Epithelial cell of alveolus of lung (primary cell): ENCODE measurements at places on chromosomes 1 and 21. TPM values are rescaled to one million over a fixed set of nuclear protein-coding genes. Genes with fewer than 3 reads are reported as not detected.

Gene CNKSR1
- total RNA-seq: 0.52 TPM in 1 of 2 replicates, not detected in the other

Gene TMPRSS15
- total RNA-seq: not detected in 2 replicates

Gene GLIS1
- 1.8 and 4.2 TPM in 2 replicates for total RNA-seq

Gene ZBTB8A
- total RNA-seq: 4.4 and 7.3 TPM in 2 replicates

Gene KLHDC7A
- not detected in 2 replicates for total RNA-seq

Gene TFF3
- 0.52 TPM in 1 of 2 replicates, not detected in the other for total RNA-seq

Gene C1orf52
- total RNA-seq: 8.1 and 21.6 TPM in 2 replicates

Gene AQP10
- total RNA-seq: under 0.01 TPM in 1 of 2 replicates, not detected in the other

Gene GOLT1A
- total RNA-seq: 0.26 TPM in 1 of 2 replicates, not detected in the other

Gene ARHGAP30
- not detected in 2 replicates for total RNA-seq

Gene NEXN
- total RNA-seq: 9.1 and 10.9 TPM in 2 replicates

Gene LMX1A
- not detected in 2 replicates for total RNA-seq

Gene OR6K3
- not detected in 2 replicates for total RNA-seq

Gene LELP1
- total RNA-seq: not detected in 2 replicates

Gene FTCD
- not detected in 2 replicates for total RNA-seq

Gene HES3
- total RNA-seq: not detected in 2 replicates

Gene TAF1A
- 3.5 and 5.4 TPM in 2 replicates for total RNA-seq

Gene SYT14
- 0.26 and 0.48 TPM in 2 replicates for total RNA-seq

Gene IQGAP3
- 4.2 and 22.8 TPM in 2 replicates for total RNA-seq

Gene RAB3B
- total RNA-seq: 3.9 and 13.1 TPM in 2 replicates

Gene PADI2
- total RNA-seq: 1.6 and 2.3 TPM in 2 replicates

Gene TRAF3IP3
- 0.26 TPM in 1 of 2 replicates, not detected in the other for total RNA-seq

Gene PLEKHG5
- total RNA-seq: 5.3 and 15.7 TPM in 2 replicates

Gene FCRLB
- 1.0 and 1.2 TPM in 2 replicates for total RNA-seq

Gene WDR64
- not detected in 2 replicates for total RNA-seq

Gene FMN2
- total RNA-seq: 0.08 and 0.39 TPM in 2 replicates

Gene LRRC53
- not detected in 2 replicates for total RNA-seq

Gene GBP6
- total RNA-seq: 0.52 TPM in 1 of 2 replicates, not detected in the other

Gene ELAPOR1
- total RNA-seq: 0.13 and 0.48 TPM in 2 replicates

Gene SLC35D1
- total RNA-seq: 13.5 and 16.2 TPM in 2 replicates

Gene RER1
- total RNA-seq: 76.4 and 78.5 TPM in 2 replicates

Gene TDRD5
- under 0.01 TPM in 1 of 2 replicates, not detected in the other for total RNA-seq

Gene SLC22A15
- total RNA-seq: 0.32 and 1.9 TPM in 2 replicates

Gene ALG14
- total RNA-seq: 1.2 and 1.4 TPM in 2 replicates

Gene NASP
- 47.4 and 58.4 TPM in 2 replicates for total RNA-seq

Gene DCST1
- not detected in 2 replicates for total RNA-seq

Gene GJA4
- 0.39 and 2.6 TPM in 2 replicates for total RNA-seq

Gene DEPDC1
- total RNA-seq: 26.9 and 36.0 TPM in 2 replicates

Gene CCDC17
- 0.26 and 3.1 TPM in 2 replicates for total RNA-seq

Gene NPHS2
- total RNA-seq: not detected in 2 replicates

Gene RGS13
- total RNA-seq: 0.13 TPM in 1 of 2 replicates, not detected in the other
